ENCODE measurements at places on chromosomes 12 and 14.

GRCh38 chr12:63898764-63899337, 54.4 kb downstream of the SRGAP1 start:
- DNase-seq, result no peak

- no peak for DNase-seq
These were observed 3.8 kb upstream of the ANKRD33 start for GRCh38 chr12:51883998-51884675.

DNA sequence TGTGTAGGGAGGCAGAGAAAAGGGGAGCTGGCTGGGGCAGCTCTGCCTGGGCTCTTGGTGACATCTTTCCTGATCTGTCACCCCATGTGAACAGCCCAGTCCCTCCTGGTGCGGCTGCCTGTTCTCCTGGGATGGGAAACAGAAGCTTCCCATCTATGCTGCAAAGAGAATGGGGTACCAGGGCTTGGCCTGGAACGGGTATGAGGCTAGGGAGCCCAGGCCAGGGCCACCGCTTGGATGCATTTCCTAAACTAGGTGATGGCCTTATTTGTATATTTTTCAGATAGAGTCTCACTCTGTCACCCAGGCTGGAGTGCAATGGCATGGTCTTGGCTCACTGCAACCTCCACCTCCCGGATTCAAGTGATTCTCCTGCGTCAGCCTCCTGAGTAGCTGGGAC, 48.6 kb upstream of the PRMT8 start:
- DNase-seq, result peak; percentile 34

DNA sequence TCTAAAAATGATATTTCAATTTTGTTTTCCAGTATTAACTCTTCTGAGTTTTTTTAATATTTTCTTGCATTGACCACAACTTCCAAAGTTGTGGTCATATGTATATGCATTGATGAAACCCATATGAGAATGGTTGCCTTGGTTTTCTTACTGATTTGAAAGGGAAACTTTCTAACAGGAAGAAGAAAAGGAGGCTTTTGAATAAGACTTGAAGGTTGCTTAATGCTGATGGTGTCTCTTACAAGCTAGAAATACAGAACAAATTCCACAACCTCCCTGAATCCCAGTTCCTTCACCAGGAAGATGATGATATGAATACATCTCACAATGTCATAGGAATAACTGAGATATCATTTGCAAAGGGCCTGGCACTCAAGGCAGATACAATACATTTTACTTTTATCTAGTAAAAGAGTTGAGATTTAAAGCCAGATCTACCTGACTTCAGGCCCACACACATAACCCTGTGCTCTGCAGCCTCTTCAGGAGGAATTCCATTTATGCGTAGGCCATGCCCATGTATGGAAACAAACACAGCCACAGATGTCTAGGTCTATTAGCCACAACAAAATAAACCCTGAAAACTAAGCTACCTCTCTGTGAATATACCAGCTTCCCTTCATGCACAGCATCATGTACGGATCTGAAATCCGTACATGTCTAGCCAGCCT, 165.4 kb upstream of the PLEKHG7 start:
- no peak for DNase-seq

DNA sequence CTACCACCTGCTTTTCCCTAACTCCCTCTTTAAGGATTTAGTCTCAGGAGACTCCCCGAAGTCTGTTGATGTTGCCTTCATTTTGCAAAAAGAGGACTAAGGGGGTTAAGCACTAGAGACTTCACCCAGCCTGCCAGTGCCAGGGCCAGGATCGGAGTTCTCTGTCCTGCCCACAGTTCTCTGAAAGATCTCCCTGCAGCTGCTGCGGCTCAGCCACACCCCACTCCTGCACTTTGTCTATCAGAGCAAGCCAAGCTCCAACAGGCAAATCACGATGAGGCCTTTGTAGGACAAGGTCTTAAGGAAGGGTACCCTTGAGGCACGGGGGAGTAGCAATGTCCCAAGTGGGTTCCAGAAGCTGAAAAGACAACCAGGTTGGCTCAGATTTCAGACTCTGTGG, 148.8 kb upstream of the EGLN3 start:
- no peak for DNase-seq

GRCh38 chr14:68665131-68665530, 127.7 kb downstream of the ZFP36L1 start:
- DNase-seq, result no peak

DNA sequence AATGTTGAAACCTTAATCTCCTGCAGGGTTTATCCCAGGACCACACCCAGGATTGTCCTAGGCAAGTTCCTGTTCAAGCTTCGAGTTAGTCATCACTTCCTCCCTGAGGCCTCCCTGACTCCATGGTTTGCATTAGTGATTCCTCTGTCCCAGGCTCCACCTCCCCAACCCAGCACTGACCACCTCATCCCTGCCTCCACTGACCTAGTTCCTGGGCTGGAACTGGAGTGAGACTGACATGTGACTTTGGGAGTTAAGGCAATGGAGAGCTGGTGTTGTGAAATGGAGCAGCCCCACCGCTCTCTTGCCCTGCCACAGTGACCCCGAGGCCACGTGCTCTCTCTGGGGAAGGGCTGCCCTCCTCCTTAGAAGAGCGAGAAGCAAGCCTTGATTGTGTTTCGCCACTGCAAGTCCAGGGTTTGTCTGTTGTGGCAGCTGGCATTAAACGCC, 15.8 kb upstream of the DTX1 start:
- DNase-seq, result peak; percentile 83

- no peak for DNase-seq
These were observed 166.4 kb downstream of the STXBP6 start for GRCh38 chr14:24883576-24883975.

DNA sequence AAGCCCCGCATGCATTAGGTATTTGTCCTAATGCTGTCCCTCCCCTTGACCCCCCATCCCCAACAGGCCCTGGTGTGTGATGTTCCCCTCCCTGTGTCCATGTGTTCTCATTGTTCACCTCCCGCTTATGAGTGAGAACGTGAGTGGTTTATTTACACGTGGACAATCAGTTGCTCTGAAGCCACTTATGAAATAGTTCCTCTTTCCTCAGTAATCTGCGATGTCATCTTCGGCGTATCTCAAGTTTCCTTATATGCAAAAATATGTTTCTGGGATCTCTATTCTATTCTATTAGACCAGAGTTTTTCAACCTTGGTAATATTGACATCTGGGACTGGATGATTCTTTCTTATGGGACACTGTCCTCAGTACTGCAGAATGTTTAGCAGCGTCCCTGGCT, 56.0 kb upstream of the DCD start:
- DNase-seq, result no peak

GRCh38 chr12:22321638-22322037, 12.9 kb downstream of the ST8SIA1 start:
- DNase-seq, result no peak

GRCh38 chr12:12398026-12398859, 41.4 kb downstream of the BORCS5 start:
- peak; percentile 65 for DNase-seq

DNA sequence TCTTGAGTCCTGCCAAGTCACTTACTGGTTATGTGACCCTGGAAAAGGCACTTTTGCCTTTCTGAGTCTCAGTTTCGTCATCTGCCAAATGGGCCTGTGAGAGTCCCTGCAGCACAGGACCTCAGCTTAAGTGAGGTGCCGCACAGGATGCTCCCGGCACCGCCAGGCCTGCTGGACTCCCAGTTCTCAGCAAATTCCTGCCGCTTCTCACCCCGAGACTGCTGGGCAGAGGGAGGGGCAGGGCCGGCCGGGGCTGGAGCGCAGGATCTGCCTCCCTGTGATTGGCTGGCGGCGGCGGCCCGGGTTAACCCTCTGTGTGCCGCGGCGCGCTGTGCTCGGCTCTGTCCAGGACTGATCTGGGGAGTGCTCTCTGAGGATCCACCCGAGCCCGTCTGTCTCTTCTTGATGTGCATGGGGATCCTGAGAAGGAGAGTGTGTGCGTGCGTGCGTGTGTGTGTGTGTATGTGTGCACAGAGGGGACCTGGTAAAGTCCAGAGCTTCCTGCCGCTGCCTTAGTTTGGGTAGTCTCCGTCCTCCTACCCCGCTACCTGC, 8.6 kb downstream of the SETD1B start:
- DNase-seq, result peak; percentile 79

DNA sequence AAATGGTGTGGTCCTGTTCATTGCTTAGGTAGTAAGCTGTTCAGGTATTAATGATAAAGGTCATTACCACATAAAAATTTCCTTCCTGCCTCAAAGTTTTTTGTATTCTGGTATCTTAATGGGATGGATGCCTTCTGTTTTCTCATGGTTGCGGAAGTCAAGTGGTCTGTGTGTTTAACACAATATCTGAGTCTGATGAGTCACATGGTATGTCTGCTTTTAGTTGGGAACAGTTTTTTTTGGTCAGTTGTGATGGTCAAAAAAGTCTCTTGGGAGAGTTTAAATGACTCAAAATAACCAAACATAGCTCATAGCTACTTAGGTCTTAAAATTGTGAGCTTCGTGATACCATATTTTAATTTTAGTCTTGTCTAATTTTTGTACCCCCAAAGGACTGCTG, 40.7 kb downstream of the STK38L start:
- no peak for DNase-seq

- no peak for DNase-seq
These were observed 130.3 kb downstream of the TMTC3 start for GRCh38 chr12:88272456-88272855.

GRCh38 chr14:98446508-98446907, 825.5 kb downstream of the BCL11B start:
- DNase-seq, result no peak

DNA sequence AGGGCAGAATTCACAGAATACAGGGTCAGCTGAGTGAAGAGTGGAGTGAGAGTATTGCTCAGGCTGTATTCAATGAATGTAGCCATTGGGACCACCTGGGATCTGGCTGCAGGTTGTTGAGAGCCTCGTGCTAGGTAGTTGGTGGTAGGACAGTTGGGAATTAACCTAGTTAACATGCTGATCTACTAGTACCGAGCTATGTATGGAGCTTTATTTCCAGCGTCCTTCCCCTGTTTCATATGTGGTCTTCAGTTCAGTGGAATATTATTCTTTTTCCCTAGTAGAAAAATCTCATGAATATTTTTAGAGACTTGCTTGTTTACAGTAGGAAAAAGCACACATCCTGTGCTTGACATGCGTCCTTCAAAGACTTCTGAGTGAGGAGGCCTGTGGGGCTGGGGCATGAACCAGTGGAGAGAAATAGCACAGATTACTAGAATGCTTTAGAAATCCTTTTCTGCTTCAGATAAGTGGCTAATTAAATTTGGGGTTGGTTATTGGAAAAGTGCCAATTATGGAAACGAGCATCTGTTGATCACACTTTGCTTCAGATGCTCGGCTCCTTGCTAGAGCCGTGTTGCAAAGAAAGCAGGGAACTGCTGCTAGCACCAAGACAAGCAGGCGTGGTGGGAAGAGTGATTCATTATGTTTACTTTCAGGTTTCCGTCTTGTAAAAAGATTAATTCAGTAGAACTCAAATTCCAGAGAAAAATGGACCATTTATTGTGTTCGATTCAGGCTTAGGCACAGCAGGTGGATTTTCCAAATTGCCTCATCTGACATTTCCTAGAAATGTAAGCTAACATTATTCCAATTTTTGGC, 53.6 kb downstream of the ARF6 start:
- DNase-seq, result no peak

- DNase-seq, result no peak
These were observed 18.9 kb downstream of the LLPH start for GRCh38 chr12:66111605-66112004.

DNA sequence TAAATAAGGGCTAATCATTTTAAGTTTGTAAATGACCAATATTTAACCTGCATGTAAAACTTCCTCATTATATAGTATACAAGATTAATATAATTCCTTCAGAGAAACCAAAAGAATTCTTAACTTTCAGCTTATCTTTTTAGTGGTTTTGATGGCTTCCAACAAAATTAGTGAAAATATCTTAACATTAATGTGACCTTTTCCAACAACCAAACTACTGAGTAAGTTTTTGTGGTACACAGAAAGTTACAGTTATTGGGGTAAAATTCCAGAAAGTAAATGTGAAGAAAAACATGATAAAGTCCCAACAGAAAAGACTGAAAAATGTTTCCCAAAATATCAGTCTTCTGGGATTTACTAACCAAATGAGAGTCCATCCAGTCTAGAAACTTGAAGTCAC, 111.0 kb upstream of the PDE3A start:
- no peak for DNase-seq

- DNase-seq, result no peak
These were observed 22.3 kb downstream of the SYT1 start for GRCh38 chr12:78886719-78887407.

GRCh38 chr12:115946092-115946491, 331.4 kb downstream of the MED13L start:
- DNase-seq, result no peak

DNA sequence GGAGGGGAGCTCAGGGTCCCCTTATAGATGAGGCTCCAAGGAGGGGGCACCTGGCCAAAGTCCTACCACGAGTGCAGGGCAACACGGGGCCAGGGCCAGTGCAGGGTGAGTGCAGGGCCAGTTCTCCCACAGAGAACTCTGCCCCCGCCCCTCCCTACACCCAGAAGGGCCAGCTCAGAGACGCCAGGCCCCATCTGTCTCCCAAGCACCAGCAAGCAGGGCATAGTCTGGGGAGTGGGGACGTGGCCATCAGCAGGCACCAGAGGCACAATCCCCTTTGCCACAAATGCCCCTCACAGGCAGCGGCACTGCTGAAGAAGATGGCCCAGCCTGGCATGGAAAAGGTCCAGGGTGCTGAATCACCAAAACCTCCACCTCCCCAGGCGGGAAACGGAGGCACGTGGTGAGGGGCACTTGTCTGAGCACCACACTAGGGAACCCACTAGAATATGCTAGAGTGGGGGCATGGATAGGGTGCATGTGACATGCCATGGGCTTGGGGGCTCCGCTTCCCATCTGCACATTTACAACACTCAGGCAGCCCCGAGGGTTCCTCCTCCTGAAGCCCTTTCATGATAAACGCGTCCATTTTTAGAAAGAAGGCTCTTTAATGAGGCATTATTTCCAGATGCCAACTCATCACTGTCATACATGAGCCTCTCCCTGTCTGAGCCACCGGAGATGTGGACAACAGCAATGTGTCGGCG, 17.8 kb downstream of the CCDC85C start:
- no peak for DNase-seq

DNA sequence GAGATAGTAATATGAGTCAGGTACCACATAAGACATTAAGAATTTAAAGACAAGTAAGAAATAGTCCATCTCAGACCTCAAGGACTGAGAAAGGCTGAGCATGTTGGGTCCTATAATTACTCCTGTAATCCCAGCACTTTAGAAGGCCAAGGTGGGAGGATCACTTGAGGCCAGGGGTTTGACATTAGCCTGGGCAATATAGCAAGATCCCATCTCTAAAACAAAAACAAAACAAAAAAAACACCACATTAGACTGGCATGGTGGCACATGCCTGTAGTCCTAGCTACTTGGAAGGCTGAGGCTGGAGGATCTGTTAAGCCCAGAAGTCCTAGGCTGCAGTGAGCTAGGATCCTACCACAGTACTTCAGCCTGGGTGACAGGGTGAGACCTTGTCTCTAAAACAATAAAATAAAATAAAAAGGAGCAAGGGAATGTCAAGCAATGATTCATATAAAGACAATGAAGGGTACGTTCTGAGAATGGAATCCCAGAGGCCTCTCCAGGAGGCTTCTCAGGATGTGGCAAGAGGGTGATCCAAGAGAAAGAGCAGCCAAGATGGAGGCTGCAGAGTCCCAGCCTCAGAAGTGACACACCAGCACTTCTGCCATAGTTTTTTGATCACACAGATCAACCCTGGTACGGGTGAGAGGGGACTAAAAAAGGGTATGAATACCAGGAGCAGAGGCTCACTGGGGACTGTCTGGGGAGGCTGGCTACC, 206.4 kb downstream of the CRADD start:
- DNase-seq, result no peak

- DNase-seq, result no peak
These were observed 37.7 kb downstream of the DIP2B start for GRCh38 chr12:50542448-50542847.
